Sigmoid colon (tissue), 7 donors: ENCODE measurements at places on chromosomes 11 and 22. TPM values are rescaled to one million over a fixed set of nuclear protein-coding genes. Genes with fewer than 3 reads are reported as not detected.

The YPEL4 gene
- total RNA-seq: 3.1 TPM

GRCh38 chr11:94870422-94870821 is 102.3 kb downstream of the AMOTL1 start:
- no peak for DNase-seq

DNA sequence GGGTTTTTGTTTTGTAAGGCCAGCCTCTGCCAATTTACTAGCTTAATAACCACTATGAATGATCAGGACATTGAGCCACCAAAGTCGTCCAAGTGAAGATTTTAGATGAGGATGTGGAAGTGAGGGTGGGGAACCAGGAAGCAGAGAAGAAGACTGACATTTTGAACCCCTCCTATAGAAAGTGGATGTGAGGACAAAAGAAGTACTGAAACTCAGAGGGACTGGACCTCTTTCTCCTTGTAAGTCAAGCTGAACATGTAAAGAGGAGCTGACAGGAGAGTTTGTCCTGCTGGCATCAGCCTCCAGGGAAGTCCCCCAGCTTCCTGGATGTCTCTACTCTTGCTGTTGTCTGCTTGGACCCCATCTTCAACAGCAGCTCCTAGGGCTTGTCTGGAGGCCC is 338.2 kb upstream of the NCAM1 start:
- no peak for DNase-seq

- DNase-seq: no peak
These were observed 6.0 kb downstream of the B4GALNT4 start for GRCh38 chr11:375065-376025.

The CREB3L1 gene
- 3.8 TPM for total RNA-seq

- DNase-seq: peak; percentile 81
These were observed 1.5 kb downstream of the SLC43A1 start for GRCh38 chr11:57513911-57514537.

GRCh38 chr22:25661073-25661472 is 80.9 kb upstream of the MYO18B start:
- no peak for DNase-seq
